ENCODE measurements at places on chromosomes 4 and X. TPM values are rescaled to one million over a fixed set of nuclear protein-coding genes. Genes with fewer than 3 reads are reported as not detected.

NPY1R gene
- total RNA-seq, result 2.6 TPM

NAT8L gene
- total RNA-seq, result 0.36 TPM

FMR1NB gene
- not detected for total RNA-seq

ODAPH gene
- not detected for total RNA-seq

HHIP gene
- total RNA-seq, result 0.46 TPM

TIGD4 gene
- total RNA-seq, result 1.3 TPM

DNA sequence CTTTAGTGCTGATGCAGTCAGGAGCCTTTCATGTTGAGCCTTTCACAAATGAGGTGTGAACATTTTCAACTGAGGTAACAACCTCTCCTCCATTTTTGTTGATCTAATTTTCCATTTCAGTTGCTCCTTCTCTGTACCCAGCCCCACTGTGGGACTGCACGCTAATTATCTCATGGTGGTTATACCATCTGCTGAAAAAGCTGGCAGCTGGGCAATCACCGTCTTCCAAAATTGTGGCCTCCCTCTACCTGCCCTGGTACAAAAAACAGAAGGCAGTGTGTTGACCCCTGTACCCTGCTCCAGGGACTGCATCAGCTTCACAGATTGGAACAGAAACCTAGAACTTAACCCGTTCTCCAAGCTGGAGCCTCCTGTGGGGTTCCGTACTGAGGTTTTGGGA lies 72.4 kb upstream of the LONRF3 start:
- DNase-seq, result no peak

DNA sequence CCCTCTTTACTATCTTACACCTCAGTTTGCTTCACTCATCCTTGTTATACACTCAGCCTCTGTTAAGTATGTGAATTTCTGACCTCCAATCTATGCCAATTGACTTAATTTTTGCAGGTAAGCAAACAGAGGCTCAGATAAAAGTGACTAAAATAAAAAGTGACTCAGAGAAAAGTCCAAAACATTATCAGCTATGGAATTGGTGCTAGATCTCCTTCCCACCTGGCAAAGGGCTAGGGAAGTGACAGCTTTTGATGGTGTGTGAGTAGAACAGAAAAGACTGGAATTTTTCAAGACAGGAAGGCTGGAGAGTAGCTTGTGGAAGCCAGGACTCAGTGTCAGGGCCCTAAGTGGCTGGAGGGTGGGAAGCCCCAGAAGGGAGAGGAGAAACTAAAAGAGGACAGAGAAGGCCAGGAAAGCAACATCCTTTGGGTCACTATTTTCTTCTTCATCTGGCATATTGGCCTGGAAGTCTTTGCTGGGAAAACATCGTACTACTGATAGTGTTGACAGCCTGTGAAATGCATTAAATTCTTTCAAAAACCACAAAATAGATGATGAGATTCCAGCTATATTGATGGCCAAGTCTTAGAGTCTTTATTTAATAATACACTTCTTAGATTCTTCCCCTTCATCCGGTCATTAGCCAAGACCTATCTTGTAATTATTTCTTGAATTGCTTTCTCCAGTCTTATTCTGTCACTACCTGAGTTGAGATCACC lies 392.8 kb downstream of the RAPGEF2 start:
- no peak for DNase-seq

DNA sequence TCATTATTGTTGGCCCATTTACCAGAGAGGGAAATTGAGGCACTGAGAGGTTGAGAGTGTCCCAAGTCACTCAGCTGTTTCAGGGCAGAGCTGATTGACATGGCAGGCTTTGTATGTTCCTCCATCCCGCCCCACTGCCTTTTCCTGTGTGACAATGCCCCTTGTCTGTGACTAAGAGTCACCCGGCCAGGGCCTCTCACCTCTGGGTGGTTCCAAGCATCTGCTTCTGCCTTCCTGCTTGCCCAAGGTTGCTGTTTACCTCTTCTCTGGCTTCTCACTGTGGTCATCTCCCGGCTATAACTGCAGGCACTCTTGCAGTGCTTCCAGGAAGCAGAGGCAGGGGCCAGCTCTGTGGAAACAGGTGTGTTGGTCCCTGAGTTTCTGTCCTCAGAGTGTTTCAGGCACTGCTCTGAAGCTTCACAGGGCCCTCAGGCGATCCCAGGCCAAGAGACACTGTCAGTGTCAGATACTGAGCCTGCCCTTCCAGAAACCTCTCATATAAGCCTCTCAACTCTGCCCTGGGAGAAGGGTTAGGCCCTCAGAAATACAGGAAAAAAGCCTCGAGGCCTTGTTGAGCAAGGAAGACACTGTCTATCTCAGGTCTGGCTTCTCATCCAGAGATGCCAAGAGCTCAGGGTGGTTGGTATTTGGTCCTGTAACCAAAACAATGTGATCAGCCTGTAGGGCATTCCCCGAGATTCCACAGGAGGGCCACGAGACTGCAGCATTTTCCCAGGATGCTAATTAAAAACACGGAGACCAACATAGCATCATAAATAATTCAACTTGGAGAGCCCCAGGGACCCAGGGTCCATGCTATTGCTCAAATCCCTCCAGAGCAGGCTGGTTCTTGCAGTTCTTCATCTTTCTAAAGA lies 42.0 kb upstream of the PROM1 start:
- no peak for DNase-seq

DNA sequence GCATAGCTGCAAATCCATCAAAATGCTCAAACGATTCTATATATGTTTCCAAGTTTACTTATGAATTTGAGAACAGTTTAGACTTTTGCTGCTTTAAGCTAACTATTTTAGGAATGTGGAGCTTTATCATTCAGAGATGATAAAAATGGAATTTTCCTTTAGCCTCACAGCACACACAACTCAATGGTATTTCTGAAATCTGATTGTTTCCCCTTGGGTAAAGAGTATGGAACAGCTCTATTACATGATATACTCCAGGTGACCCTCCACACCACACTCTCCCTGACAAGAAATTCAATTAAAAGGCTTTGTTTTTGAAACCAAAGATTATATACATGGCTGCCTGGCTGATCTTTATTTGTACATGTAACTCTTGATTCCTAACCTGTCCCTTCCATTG lies 120.0 kb downstream of the LUZP4 start:
- DNase-seq, result no peak

- no peak for DNase-seq
Observed at GRCh38 chr4:140005699-140006098, 148.3 kb downstream of the MAML3 start.

DNA sequence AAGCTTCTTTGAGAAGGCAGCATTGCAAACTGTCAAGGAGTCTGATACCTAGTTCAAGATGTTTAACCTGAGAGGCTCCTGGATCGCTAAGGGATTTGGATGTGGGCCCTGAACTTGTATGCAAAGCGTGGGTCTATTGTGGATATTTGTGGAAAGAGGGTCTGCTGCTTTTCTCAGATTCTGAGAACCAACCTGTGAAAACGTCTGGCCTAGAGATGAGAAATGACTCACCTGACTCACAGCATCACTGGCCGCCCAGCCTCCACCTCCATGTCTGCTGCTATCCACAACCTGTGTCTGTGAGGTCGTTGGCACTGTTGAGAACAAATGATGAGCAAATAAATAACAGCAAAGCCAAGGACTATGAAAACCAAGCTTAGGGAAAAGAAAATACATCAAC lies 33.3 kb upstream of the PROM1 start:
- no peak for DNase-seq

DNA sequence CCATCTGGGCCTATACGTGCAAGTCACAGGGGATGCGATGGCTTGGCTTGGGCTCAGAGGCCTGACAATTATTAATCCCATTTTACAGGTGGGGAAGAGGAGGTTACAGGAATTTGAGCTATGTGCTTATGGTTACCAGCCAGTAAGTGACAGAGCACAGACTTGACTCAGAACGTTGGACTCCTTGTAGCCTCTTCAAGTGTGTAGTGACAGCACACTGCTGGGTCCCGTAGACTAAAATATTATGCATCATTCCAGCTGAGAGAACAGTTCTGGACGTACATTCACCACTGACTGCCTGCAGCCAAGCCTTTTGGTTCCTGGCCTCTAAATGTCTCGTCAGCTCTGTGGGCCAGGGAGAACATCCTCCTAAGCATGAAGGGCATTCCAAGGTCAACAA lies 314.5 kb downstream of the GPAT3 start:
- no peak for DNase-seq

DNA sequence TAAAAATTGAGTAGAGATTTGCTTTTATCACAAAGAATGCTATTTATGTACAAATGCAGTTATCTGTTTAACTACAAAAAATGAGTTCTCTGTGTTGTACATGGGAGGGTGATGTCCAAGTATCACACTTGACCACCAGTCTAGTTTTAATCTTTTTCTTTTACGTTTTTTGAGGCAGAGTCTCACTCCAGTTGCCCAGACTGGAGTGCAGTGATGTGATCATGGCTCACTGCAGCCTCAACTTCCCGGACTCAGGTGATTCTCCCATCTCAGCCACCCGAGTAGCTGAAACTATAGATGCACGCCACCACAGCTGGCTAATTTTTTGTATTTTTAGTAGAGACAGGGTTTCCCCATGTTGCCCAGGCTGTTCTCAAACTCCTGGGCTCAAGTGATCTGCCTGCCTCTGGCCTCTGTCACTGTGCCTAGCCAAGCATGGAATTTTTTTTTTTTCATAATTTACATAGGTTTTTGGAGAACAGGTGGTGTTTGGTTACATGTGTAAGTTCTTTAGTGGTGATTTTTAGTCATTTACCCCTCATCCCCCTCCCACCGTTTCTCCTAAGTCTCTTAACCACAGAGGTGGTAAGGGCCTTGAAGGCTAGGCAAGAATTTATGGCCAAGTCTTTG lies 47.9 kb upstream of the RPA4 start:
- no peak for DNase-seq

- DNase-seq, result no peak
Observed at GRCh38 chr4:82677327-82677726, 115.5 kb upstream of the TMEM150C start.

GRCh38 chr4:52870225-52870624 lies 8.1 kb downstream of the RASL11B start:
- no peak for DNase-seq

DNA sequence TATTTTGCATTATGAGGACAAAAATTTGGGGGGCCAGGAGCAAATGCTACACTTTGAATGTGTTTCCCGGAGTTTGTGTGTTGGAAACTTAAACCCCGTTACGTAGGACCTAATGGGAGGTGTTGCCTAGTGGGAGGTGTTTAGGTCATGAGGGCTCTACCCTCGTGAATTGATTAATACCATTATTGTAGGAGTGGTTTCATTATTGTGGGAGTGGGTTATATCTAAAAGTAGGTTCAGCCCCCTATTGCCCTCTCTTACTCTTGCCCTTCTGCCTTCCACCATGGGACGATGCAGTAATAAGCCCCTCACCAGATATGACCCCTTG lies 15.5 kb downstream of the UBA6 start:
- no peak for DNase-seq

DNA sequence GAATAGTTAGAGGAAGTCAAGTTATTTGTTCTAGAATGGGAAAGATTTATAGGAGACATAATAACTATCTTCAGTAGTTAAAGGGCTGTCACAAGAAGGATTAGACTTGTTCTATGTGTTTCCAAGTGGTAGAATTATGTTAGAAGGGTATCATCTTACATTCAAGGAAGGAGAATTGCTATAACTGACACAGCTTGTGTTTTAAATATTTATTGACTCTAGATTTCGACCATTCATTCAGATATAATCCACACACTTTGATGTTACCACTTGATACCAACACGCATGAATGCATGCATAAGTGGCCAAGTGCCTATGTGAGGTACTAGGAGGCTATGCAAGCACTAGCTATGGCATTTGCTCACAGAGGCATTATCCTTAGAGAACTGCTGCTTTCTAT lies 122.7 kb downstream of the CCNB3 start:
- DNase-seq, result no peak
